Activated T-cell treated with anti-CD3 and anti-CD28 coated beads, Interleukin-2, amount 50 U/mL, for 4 hours (primary cell): ENCODE measurements at places on chromosomes 6 and 20. TPM values are rescaled to one million over a fixed set of nuclear protein-coding genes. Genes with fewer than 3 reads are reported as not detected.

The ENPP1 gene
- 0.51 TPM for total RNA-seq

The C20orf202 gene
- total RNA-seq: not detected

The NKX2-4 gene
- not detected for total RNA-seq

The SLC22A1 gene
- 4.3 TPM for total RNA-seq

The DEFB127 gene
- total RNA-seq: not detected

The TFAP2A gene
- total RNA-seq: not detected

The STK35 gene
- 17.5 TPM for total RNA-seq

The HLA-DPA1 gene
- total RNA-seq: 31.5 TPM

The SPDEF gene
- 0.14 TPM for total RNA-seq
